ENCODE measurements at places on chromosomes 6 and 20.

DNA sequence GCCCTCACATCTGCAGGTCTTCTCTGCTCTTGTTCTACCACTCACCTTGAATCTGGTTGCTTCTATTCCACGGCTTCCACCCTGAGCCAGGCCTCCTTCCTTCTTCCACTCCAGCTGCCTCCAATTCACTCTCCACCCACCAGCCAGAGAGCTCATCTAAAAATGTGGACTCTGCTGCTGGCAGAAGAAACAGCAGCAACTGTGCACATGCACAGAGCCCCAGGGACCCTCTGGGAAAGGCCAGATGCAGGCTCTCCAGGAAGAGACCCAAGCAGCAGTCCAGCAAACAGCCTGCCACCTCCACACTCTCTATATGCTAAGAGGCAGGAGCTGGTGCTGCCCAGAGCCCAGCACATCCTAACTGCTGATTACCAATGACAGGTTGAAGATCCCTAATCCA, 162.6 kb upstream of the TOP1 start:
- DNase-seq = no peak

DNA sequence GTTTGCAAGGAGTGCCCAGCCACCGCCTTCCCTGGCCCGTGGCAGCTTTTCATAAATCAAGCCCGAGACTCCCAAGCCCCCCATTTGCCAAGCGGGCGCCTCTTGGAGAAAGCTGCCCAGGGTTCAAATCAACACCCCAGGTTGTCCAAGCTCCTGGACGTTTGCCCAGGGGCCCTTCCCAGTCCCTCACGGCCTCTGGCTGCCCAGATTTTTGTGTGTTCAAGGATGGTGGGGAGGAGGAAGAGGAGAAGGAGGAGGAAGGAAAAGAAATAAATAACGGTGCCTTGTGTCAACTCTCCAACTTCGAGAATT, 20.6 kb upstream of the NFATC2 start:
- no peak for DNase-seq

DNA sequence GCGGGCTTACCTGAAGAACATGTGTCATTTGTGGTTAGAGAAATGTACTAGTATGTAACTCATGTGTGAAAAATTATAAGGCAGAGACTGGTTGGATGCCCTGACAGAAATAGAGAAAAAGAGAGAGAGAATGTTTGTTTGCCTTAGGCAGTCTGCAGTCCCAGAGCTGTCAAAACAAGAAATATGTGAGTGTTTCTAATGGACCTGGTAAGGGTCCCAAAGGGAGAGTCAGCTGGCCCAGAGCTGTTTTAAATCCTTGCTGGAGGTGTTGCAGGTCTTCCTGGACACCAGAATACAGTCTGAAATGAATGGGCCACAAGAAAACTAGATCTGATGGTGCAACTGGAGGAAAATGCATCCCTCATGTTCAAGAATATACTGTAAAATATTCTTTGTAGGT, 158.3 kb upstream of the OGFRL1 start:
- DNase-seq = no peak

DNA sequence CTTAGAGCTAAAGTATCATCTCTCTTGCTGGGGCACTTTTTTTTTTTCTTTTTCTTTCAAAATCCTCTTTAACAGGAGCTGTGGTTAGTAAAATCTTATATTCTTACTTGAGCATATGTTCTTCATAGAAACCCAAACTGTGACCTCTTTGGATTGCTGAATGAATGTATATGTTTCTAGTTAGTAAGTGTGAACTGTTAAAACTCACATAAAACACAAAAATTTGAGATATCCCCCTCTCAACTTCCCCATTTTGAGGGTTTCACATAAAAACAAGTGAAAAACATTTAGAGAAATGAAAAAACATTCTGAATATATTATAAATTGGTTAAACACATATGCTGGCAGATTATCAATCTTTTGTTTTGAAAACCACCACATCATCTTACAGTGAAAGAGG, 78.1 kb downstream of the INSM1 start:
- no peak for DNase-seq

- no peak for DNase-seq
Measured at GRCh38 chr20:58144096-58144495, 84.4 kb downstream of the ANKRD60 start.

DNA sequence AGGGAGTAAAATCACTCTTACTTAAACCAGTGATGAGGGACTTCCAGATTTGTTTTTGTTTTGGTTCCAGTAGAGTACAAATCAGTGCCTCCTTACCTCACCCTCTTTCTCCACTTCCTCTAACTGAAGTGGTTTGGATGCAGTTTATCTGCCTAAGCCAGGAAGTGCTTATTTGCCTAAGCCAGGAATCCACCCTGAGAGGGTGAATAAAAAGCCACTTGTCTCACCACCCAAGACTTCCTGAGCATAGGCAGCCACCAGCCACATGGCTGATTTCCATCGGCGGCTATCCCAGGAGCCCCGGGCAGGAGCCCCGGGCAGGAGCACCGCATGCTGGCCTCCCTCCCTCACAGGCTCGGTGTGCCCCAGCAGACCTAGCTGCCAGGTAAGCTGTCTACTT, 12.0 kb downstream of the LRP11 start:
- no peak for DNase-seq

DNA sequence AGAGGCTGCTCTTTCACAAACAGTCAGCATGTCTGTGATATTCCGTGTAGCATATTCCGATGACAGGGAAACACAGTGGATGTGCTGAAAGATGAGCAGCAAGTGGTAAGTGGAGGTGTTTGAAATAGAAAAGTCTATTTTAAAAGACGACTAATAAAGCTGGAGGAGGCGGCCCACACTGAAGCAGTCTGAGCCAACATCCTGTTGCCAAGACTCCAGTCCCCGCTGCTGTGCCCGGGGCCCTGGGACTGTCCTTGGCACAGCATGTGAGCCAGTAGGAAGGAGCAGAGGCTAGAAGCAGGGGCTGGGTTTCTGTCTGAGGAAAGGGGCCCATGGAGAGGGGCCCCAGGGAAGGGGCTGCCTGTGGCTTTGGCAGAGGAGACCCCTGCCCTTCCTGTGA, 351.5 kb upstream of the CHD6 start:
- DNase-seq = no peak

DNA sequence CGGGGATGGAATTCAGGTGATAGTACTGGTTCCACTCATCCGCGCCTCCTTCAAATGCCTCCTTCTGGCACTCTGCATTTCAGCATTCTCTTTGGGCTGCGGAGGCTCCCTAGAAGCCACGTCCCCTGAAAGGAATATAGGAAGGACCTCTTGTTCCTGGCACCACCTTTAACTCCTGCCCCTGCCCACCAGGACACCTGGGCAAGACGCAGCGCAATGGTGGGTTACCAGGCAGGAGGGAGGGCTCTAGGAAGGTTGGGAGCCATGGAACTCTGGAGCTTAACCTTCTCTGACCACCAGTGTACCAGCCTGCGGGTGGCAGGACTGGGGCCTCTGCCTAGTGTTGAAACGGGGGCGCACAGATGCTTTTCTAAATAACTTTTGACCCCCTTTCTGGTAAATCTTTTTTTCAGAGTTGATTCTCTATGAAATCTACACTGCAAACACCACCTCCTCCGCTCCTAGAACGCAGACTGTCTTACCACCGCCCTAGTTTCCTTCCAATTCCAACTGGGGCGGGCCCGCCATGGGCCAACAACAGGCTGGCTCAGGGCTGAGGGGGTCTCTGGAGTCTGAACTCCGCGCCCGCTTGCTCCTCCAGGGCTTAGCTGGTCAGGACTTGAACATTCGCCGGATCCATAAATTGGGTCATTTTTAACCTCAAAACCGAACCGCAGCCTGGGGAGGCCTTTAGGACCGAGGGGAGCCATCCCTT, 871 bp upstream of the SYNDIG1 start:
- no peak for DNase-seq

DNA sequence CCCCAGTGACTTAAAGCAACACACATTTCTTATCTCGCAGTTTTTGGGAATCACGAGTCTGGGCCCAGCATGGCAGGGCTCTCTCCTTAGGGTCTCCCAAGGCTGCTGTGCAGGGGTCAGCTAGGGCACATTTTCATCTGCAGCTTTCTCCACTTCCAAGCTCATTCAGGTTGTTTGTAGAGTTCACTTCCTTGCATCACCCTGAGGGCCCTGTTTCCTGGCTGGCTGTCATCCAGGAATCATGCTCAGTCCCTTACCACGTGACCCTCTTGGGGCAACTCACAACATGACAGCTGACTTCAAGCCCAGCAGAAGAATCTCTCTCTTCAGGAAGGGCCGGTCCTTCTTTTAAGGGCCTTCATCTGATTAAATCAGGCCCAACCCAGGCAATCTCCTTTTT, 21.3 kb downstream of the SNAP25 start:
- DNase-seq = no peak

DNA sequence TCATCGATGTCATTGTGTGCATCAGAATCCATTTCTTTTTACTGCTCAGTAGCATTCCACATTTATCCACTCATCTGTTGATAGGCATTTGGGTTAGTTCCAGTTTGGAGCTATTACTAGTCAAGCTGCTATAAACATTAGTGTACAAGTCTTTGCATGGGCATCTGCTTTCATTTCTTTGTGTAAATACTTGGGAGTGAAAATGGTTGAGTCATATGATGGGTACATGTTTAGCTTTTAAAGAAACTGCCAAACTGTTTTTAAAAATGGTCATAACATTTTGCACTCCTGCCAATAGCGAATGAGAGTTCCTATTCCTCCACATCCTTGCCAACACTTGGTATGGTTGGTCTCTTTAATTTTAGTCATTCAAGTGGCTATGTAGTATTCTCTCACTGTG, 21.2 kb upstream of the SLC22A2 start:
- DNase-seq = no peak

- no peak for DNase-seq
Measured at GRCh38 chr6:30686009-30686907, at the start of gene PPP1R18. Gene PPP1R18, minus strand, starts transcription at chr6:30686645. Its CDS starts 627 bp downstream, at chr6:30686018.

DNA sequence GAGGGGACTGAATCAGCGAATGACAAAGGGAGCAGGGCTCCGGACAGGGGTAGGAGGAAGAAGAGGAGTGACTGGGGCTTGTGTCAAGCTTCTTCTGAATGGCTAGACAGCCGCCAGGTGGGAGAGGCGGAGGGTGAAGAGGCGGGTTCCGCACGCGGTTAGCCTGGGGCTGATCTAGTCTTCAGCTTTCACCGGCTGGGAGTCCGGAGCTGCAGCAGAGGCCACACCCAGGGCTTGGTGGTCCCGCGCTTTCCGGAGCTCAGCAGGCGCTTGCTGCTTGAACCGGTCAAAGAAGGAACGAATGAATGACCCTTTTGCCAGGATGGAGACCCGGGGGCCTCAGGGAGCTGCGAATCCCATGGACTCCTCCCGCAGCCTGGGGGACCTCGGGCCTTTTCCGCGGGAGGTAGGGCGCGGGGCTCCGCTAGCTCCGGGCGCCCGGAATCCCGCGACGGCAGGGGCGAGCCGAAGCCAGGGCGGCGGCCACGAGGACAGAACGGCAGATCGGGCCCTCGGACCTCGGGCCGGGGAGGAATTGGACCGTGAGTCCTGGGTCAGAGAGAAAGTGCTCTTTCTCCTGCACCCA, at the start of gene C6orf141:
TSS of gene C6orf141 (plus strand) at position 177 of the 586 bp plus-strand sequence. CDS start at position 302, 125 bp downstream.
- DNase-seq = peak; percentile 59

- DNase-seq = no peak
Measured at GRCh38 chr6:117346142-117346930, 79.4 kb downstream of the ROS1 start.

DNA sequence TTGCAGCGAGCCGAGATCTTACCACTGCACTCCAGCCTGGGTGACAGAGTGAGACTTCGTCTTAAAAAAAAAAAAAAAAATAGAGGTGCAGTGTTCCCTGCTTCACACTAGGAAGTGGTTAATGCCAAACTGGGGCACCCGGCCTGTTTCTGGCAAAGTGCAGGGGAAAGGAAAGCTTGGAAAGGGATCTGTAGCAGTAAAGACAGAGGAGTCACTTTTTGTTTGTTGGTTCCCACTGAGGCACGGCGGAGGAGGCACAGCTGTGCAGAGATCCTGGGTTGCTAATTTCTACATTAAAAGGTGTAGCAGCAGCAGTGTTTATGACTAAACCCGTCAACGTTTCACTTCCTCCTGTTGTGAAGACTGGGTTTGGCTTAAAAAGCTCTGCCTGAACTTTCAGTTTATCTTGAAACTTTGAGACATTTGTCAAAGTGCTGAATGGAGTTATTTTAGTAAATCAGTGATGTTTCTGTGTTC, 125.6 kb downstream of the CARMIL1 start:
- no peak for DNase-seq

All from NCI-H1436 treated with DMSO at 0.1 percent for 48 hours (cell line).